Fibroblast of lung (primary cell): ENCODE measurements at places on chromosomes 13 and 19. TPM values are rescaled to one million over a fixed set of nuclear protein-coding genes. Genes with fewer than 3 reads are reported as not detected.

FUT2 gene
- total RNA-seq: under 0.01 TPM in 1 of 2 replicates, not detected in the other

TRAPPC5 gene
- 49.6 and 103 TPM in 2 replicates for total RNA-seq

GJB6 gene
- not detected in 2 replicates for total RNA-seq

TEX26 gene
- 0.26 and 0.66 TPM in 2 replicates for total RNA-seq

PSG11 gene
- not detected in 2 replicates for total RNA-seq

TUBB4A gene
- total RNA-seq: not detected in 2 replicates

LILRA6 gene
- total RNA-seq: not detected in 2 replicates

- no peak overlapping the region for H3K4me3 ChIP-seq
- no peak overlapping the region for H3K27ac ChIP-seq
- H3K4me1 ChIP-seq: peaks cover 8% of the 10 kb centered on the region
- no peaks in the 10 kb centered on the region for H3K27me3 ChIP-seq
- no peak for DNase-seq
Observed at GRCh38 chr13:98448642-98448928, 128.3 kb downstream of the STK24 start.

- H3K4me3 ChIP-seq: no peak overlapping the region
- H3K36me3 ChIP-seq: no peaks in the 10 kb centered on the region
- H3K4me1 ChIP-seq: no peaks in the 10 kb centered on the region
Observed at GRCh38 chr19:6667114-6667627, 2.8 kb downstream of the TNFSF14 start.

GRCh38 chr13:74554569-74555275, 420.5 kb upstream of the KLF12 start:
- H3K27ac ChIP-seq: no peak overlapping the region
- peak; percentile 7 for DNase-seq
- H3K27me3 ChIP-seq: no peaks in the 10 kb centered on the region
- no peaks in the 10 kb centered on the region for H3K4me1 ChIP-seq

- no peak overlapping the region for H3K4me3 ChIP-seq
- no peaks in the 10 kb centered on the region for H3K36me3 ChIP-seq
- no peak for DNase-seq
- no peaks in the 10 kb centered on the region for H3K27me3 ChIP-seq
- no peak overlapping the region for H3K27ac ChIP-seq
Observed at GRCh38 chr19:35042056-35042730, 672 bp downstream of the HPN start.

DNA sequence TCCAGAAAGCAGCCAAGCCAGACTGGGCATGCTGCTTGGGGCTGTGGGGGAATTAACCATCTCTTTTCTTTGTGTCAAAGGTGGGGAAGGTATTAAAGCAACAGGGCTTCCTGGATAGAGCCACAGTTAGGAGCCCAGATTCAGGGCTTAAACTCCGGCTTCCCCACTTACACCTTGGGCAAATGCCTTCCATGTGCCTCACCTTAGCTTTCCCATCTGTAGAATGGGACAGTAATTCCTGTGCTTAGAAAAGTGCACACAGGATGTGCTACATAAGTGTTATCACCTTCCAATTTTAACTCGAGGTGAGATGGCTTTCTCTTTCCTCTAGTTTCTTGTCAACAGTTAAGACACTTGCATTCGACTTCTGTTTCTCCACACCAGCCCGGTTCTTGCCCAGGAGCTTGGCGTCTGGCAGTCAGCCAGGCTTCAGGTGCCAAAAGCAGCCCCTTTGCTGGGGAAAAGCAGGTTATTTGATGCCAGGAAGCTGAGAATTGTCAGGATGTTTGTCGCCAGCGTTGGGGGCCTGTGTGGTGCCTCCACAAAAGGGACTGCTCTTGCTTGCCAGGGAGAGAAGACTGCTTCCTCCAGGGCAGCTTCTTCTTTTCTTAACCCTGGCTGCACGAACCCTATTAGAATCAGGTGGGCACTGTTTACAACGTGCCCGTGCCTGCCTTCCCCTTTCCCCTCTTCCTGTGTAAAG, 79.2 kb downstream of the SIPA1L3 start:
- no peak for DNase-seq
- H3K27ac ChIP-seq: no peak overlapping the region
- no peaks in the 10 kb centered on the region for H3K36me3 ChIP-seq
- no peaks in the 10 kb centered on the region for H3K4me1 ChIP-seq
- H3K4me3 ChIP-seq: no peak overlapping the region

DNA sequence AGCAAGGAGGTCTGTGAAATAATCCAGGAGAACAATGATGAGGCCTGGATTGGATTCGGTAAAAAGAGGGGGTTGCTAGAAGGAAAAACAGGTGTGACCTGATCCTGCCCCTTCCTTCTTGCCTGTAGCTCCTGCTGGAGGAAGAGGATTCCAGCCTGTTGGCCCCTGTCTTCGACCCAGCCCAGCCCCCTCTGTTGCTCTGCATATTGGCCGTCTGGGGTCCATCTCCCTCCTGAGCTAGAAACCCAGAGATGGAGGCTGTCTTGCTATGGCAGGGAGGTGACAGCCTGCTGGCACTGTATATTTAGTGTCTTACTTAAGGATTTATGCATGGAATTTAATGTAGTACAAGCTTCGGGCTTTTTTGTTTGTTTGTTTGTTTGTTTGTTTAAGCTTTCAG, 6.6 kb downstream of the DMRTC2 start:
- no peak for DNase-seq
- no peaks in the 10 kb centered on the region for H3K36me3 ChIP-seq
- no peak overlapping the region for H3K4me3 ChIP-seq
- peaks cover 25% of the 10 kb centered on the region for H3K27me3 ChIP-seq
- no peaks in the 10 kb centered on the region for H3K4me1 ChIP-seq
- H3K27ac ChIP-seq: no peak overlapping the region

- H3K4me1 ChIP-seq: peaks cover 7% of the 10 kb centered on the region
- H3K36me3 ChIP-seq: no peaks in the 10 kb centered on the region
- no peak for DNase-seq
- no peak overlapping the region for H3K4me3 ChIP-seq
- H3K27ac ChIP-seq: no peak overlapping the region
Observed at GRCh38 chr13:99064624-99065234, 86.9 kb upstream of the DOCK9 start.

GRCh38 chr13:113297370-113298042, 467 bp downstream of the LAMP1 start:
- H3K36me3 ChIP-seq: no peaks in the 10 kb centered on the region
- H3K27me3 ChIP-seq: no peaks in the 10 kb centered on the region
- H3K4me3 ChIP-seq: peak overlapping the region; percentile 98
- no peak for DNase-seq

GRCh38 chr13:33146843-33147611, 130.8 kb downstream of the KL start:
- H3K27ac ChIP-seq: peak overlapping the region; percentile 6
- no peaks in the 10 kb centered on the region for H3K27me3 ChIP-seq
- H3K4me3 ChIP-seq: no peak overlapping the region
- H3K36me3 ChIP-seq: peaks cover 5% of the 10 kb centered on the region
- DNase-seq: no peak

DNA sequence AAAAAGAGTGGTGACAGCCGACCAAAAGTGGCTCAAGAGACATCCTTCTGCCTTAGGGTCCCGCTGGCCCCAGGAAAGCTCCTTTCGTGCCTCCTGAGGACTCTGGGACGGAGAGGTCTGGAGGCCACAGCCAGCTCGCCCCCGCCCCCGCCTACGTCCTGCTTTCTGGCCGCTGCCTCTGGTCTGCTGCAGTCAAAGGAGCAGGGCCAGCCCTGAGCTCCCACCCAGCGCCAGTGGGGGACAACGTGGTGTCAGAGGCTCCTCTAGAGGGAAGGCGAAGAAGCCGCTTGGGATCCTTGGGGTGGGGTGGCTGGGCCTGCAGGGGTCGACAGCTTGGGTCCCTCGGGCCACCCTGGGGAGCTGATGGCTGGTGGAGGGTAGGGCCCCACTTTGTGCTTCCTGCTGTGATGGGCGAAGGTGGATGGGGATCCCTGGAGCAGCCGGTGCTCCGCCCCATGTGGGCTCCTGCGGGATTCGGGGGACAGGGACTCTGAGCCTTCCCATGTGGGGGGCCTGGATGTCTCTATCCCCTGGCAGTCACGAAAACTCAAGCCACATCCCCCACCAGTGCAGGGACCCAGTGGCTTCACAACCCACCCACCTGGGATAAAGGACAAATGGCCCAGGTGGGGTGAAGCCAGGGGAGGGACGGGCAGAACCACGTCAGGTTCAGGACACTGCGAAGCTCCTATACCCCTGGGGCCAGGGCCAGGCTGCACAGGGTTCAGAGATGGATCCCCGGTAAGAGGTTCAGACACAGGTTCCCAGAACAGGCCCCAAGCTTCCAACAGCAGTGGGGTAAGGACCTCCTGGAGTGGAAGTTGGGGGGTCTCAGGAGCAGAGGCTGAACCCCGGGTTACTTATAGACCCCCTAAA, 9.0 kb upstream of the DIRAS1 start:
- H3K4me3 ChIP-seq: no peak overlapping the region
- no peak overlapping the region for H3K27ac ChIP-seq

DNA sequence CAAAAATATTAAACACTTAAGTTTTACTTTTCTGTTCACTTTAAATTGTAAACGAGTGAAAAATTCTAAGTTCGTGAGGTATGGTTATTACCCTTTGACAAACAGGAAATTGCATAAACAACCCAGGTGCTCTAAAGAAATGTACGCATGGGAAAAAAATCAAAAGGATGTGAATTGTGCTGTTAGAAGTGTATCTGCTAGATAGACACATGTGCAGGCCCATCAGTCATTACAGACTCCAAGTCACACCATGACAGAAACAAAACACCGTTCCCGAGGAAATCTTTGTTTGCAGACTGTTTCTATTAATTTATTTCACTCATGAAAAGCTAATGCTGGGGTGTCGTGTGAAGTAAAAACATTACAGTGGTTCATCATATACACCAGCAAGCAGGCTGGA, 17.0 kb upstream of the DOCK9 start:
- H3K4me1 ChIP-seq: peaks cover 3% of the 10 kb centered on the region
- no peaks in the 10 kb centered on the region for H3K36me3 ChIP-seq
- no peaks in the 10 kb centered on the region for H3K27me3 ChIP-seq
- H3K27ac ChIP-seq: no peak overlapping the region
- no peak overlapping the region for H3K4me3 ChIP-seq

DNA sequence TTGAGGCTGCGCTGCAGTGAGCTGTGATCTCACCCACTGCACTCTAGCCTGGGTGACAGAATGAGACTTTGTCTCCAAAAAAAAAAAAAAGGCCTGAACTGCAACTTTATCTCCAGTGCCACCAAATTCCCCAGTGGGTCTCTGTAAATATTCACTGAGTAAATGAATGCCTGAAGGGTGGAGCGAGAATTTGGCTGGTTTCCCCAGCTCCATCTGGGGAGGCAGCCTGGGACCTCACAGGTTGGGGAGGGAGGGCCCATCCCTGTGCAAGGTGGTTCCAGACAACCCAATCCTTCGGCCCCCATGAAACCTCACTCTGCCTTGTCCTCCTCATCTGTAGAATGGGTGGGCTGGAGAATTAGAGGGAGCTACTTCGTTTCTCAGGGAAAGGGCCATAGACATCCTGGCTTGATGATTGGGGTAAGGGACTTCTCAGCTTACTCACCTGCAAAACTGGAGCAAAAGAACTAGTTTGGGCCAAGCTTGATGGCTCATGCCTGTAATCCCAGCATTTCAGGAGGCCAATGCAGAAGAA, 4.2 kb upstream of the PKN1 start:
- H3K27ac ChIP-seq: no peak overlapping the region
- no peaks in the 10 kb centered on the region for H3K36me3 ChIP-seq
- peaks cover 2% of the 10 kb centered on the region for H3K4me1 ChIP-seq

- H3K27me3 ChIP-seq: no peaks in the 10 kb centered on the region
- no peak overlapping the region for H3K27ac ChIP-seq
- H3K36me3 ChIP-seq: peaks cover 75% of the 10 kb centered on the region
- DNase-seq: no peak
- H3K4me3 ChIP-seq: no peak overlapping the region
Observed at GRCh38 chr19:38708413-38709024, 35.8 kb downstream of the CAPN12 start.

GRCh38 chr13:111517641-111518010, 197.2 kb downstream of the TEX29 start:
- no peak overlapping the region for H3K27ac ChIP-seq
- no peak for DNase-seq
- H3K4me3 ChIP-seq: no peak overlapping the region
- H3K4me1 ChIP-seq: no peaks in the 10 kb centered on the region

DNA sequence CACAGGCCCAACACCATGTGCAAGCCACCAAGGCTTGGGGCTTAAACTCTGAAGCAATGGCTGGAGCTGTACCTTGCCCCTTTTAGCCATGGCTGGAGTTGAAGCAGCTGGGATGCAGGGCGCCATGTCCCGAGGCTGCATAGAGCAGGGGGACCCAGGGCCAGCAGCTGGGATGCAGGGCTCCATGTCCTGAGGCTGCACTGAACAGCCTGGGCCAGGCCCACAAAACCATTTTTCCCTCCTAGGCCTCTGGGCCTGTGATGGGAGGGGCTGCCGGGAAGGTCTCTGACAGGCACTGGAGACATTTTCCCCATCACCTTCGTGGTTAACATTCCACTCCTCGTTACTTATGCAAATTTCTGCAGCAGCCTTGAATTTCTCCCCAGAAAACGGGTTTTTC, 10.8 kb downstream of the TRAPPC2B start:
- no peaks in the 10 kb centered on the region for H3K27me3 ChIP-seq
- H3K4me1 ChIP-seq: no peaks in the 10 kb centered on the region
- H3K36me3 ChIP-seq: peaks cover 4% of the 10 kb centered on the region
- no peak for DNase-seq
- no peak overlapping the region for H3K27ac ChIP-seq

GRCh38 chr19:15291089-15291488, 41.2 kb downstream of the BRD4 start:
- peaks cover 36% of the 10 kb centered on the region for H3K4me1 ChIP-seq
- H3K36me3 ChIP-seq: no peaks in the 10 kb centered on the region
- DNase-seq: no peak
- no peak overlapping the region for H3K4me3 ChIP-seq
